ENCODE measurements at places on chromosomes 12 and 14.

- no peak for DNase-seq
These were observed 18.1 kb downstream of the EGLN3 start for GRCh38 chr14:33932576-33933345.

DNA sequence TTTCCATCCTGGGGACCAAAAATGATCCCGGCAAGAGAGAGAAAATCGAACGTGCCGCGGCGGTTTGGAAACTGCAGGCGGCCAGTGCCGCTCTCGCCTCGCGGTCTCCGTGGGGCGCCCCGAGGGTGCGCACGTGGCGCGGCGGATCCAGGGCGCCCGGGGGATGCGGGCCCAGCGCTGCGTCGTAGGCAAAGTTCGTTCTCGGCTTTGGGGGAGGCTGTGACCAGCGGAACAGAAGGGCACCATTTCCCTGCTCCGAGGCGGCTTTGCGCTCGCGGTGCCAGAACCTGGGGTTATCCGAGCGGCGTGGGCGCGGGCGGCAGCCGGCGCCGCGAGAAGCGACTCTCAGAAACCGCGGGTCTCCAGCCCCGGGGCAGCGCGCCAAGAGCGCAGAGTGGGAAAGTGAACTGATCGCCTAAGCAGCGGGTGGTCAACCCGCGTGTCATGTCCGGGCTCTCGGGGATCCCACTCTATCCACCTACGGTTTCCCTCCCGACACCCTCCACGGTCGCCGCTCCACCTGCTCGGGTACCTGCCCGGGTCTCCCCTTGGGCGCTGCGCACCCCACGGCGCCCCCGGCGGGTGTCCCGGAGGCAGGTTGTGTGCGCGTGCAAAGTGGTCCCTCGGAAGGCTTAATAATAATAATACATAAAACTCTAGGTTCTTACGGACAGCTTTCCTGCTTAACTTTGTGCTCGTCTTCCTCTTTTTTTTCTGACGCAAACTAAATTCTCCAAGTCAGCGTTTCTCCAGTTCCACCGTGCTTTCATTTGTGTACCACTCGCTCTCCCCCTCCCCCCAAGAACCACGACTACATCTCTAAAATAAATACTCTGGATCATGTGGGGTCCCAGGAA is 1.2 kb downstream of the ESRRB start:
- no peak for DNase-seq

- DNase-seq: no peak
These were observed 42.0 kb downstream of the CNTN1 start for GRCh38 chr12:40734276-40734675.

DNA sequence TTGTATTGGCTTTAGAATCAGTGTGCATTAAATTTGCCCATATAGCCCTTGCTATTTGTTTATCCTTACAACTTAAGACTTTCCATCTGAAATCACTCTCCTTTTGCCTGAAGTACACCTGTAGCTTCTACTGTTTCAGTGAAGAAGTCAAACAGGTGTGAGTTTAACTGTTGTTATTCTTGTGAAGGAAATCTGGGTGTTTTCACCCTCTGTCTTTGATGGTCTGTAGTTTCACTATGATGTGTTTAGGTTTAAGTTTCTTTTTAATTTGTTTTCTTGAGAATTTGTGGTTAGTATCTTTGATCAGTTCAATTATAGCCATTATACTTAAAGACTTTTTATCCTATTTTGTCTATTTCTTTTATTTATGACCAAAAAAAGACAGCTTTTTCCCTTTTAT is 68.9 kb upstream of the BBS10 start:
- DNase-seq: no peak

GRCh38 chr12:68675101-68675842 is 11.5 kb upstream of the NUP107 start:
- peak; percentile 59 for DNase-seq

GRCh38 chr12:58925111-58925611 is 4.9 kb upstream of the LRIG3 start:
- no peak for DNase-seq

- no peak for DNase-seq
These were observed 102.2 kb downstream of the SSPN start for GRCh38 chr12:26297396-26298070.

DNA sequence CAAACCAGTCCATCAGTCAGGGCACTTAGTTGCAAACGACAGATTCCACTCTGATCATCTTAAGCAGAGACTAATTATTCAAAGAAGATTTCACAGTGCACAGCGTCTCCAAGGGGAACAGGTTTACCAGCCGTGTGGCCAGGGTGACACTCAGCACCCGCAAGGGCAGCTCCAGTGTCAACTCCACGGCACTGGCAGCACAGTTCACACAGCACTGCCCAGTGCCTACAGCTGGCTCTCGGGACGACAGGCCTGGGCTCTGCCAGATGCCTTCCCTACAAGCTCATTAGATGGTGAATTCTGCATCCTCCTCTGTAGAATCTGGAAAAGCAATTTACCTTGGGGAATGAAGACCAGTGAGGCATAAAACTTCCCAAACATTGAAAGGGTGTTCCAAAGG is 4.9 kb downstream of the OR10P1 start:
- DNase-seq: no peak

DNA sequence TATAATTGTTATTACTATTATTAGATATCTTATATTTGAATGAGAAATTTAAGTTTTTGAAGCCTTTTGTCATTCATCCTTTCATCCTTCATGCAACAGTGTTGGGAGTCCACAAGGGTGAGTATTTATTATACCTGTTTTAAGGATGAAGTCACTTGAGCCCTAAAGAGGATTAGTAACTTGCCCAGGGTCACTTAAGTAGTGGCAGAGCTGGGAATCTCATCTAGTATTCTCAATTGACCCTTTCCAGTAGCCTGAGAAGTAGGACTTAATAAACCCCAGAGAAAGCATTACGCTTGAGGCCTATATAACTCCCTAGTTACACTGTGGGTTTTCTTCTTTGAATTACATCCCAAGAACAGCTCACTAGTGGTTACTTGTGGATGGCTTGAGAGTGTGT is 119.8 kb downstream of the SRGAP1 start:
- DNase-seq: no peak

- DNase-seq: no peak
These were observed 13.6 kb downstream of the PIWIL1 start for GRCh38 chr12:130351326-130351725.

DNA sequence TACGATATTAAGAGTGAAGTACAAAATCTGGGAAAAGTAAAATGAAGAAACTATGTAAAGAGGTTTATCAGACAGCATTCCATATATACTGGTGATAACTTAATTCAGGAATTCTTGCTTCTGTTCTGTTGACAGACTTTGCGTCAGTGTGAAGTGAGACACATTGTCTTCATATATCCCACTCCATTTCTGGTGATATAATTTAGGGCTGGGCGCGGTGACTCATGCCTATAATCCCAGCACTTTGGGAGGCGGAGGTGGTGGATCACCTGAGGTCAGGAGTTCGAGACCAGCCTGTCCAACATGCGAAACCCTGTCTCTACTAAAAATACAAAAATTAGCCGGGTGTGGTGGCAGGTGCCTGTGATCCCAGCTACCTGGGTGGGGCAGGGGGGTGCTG is 20.3 kb upstream of the RAD52 start:
- DNase-seq: no peak

DNA sequence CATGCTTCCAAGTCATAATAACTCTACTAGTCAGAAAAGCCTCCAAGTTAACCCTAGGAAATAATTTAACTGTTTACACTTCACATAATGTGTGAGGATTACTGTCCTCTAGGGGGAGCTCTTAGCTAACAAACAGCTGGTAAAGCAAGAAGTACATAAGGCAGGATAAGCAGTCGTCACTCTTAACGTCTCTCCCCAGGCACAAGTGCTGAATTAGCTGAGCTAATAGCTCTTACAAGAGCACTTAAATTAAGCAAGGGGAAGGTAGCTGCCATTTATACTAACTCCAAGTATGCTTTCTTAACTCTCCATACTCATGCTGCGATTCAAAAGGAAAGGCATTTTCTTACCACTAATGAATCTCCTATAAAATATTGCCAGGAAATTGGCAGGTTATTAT is 79.3 kb upstream of the TSPAN11 start:
- DNase-seq: no peak

DNA sequence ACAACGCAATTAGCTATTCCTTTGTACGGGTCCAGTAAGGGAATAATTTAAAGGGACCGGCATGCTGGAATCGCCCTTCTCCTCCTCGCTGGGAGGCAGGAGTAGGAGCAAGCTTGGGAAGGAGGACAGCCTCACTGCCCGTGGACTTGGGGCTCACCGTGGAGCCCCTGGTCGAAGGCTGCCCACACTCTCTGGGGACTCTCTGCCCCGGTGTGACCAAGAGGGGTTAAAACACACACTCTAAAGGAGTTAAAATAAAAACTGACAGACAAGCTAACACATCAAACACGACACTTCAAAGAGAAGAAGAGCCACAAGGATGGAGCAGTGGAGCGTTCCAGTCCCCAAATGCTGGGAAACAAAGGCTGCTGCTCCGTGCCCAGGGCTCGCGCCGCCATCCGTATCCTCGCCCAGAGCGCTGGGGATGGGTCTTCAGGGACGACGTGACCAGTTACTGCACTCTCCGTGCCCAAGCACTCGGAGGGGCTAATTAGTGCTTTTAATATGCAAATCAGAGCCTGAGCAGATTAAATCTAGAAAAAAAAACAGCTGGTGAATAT is 123.3 kb downstream of the PAPOLA start:
- DNase-seq: no peak

DNA sequence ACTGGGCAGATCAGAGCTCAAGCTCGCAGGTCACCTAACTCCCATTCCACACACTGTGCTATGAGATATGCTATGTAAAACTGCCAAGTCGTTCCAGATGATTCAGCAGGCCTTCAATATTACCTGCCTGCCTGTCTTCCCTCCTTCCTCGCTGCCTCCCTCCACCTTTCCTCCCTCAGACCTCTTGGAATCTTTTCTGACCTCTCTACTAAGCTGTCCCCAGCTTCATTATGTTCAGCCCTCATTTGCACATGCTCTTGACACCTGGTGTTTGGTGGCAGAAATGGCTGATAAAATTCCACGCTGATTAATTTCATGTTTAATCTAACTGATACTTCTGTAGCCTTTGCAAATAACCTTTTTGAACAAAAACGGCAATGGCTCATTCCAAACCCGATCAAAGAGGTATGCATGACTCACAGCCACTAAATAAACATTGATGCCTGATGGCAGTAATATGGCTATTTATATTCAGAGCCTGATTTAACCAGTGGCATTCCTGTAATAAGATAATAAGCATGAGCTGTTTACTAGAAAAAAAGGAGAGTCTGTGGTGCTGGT is 130.8 kb upstream of the EGLN3 start:
- DNase-seq: no peak

DNA sequence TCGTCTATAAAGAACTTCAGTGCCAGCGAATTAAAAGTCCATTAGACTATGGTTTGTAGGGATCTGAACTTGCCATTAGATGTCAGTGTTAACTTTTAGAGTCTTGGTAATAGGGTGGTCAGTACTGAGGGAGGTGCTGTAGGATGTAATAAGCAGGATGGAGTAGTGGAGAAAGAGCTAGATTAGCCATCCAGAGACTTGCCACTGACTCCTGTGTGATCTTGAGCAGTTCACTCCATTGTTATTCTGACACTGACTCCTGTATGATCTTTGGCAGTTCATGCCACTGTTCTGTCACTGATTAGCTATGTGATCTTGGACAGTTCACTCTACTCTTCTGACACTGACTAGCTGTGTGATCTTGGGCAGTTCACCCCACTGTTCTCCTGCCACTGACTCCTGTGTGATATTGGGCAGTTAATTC is 133.6 kb downstream of the TTLL5 start:
- no peak for DNase-seq

DNA sequence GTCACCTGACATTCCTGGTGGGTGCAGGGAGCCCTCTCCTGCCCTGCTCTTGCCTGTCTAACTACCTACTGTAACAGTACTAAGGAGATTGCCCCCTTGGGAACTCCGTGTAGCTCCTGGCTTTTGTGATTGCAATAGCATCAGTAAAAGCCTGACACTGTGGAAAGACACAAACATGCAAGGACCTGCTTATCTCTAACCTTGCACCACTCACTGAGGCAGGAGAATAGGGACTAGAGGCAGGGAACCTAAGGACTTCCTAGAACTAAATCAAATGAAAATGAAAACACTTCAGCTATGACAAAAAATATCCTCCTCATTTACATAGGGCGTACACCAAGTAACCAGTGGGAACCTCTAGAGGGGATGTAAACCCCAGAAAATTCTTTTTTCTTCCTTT is 28.5 kb downstream of the TUBA1A start:
- DNase-seq: no peak

DNA sequence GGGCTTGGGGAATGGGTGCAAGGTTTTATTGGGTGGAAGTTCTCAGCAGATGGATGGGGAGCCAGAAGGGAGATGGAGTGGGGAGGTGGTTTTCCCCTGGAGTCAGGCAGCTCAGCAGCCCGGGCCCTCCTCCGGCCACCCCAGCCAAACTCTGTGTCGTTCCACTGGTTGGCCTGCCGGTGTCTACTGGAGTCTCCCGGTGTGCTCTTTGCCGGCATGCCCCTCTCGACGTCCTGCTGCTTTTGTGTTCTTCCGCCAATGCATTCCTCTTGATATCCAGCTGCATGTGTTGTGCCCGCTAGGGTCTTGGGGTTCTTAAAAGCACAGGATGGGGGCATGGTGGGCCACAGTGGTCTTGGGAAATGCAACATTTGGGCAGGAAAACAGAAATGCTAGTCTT is 72.8 kb downstream of the SEC23A start:
- no peak for DNase-seq

GRCh38 chr12:11717519-11717961 is 68.1 kb downstream of the ETV6 start:
- DNase-seq: no peak

DNA sequence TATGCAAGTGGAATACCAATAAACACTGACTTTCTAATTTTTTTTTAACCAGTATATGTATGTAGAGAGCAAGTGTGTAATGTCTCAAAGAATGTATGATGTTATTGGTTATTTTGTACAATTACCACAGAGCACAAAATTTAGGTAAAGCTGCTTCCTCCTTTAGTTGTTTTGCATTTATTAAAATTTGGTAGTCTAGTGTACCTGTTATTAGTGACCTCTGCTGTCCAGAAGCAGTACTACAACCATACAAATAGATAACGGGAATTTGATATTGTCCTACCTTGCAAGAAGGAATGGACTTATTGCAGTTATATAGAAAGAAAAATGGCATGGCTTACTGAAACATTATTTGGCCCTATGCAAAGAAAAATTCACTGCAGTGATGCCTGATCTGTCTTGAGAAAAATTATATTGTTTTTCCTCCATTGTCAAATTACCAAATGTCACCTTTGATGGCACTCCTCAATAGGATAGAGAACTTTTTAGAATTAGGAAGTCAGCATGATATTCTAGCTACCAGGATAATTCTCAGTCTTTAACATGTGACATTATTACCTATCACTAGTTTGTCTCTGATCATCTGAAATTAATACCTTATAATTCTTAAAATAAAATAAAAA is 153.9 kb upstream of the RMST start:
- peak; percentile 8 for DNase-seq

- DNase-seq: no peak
These were observed 309.4 kb downstream of the VRK1 start for GRCh38 chr14:97106609-97107008.

Measured in T-helper 2 cell (primary cell).